ENCODE measurements at places on chromosomes 5 and 9.

GRCh38 chr9:69029535-69029934 is 6.0 kb upstream of the FXN start:
- no peak for DNase-seq

DNA sequence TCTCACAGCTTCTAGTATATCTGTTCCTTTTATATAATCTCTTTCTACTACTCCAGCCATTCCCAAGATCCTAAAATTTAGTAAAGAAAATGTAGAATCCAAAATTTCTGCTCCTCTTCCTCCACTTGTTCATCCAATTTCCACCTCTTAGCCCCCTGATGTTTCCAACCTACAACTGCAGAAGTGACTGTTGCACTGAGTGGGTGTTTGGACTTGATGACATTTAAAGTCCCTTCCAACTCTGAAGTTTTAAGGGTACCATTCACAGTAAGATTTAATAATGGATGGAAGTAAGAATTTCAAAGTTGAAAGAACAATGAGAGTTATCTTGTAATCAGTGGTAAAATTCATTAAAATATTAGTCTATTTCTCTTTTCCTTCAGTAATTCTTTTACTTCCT is 5.5 kb downstream of the DIAPH1 start:
- DNase-seq: no peak

- DNase-seq: no peak
These were observed 43.3 kb upstream of the TJP2 start for GRCh38 chr9:69130456-69131441.

DNA sequence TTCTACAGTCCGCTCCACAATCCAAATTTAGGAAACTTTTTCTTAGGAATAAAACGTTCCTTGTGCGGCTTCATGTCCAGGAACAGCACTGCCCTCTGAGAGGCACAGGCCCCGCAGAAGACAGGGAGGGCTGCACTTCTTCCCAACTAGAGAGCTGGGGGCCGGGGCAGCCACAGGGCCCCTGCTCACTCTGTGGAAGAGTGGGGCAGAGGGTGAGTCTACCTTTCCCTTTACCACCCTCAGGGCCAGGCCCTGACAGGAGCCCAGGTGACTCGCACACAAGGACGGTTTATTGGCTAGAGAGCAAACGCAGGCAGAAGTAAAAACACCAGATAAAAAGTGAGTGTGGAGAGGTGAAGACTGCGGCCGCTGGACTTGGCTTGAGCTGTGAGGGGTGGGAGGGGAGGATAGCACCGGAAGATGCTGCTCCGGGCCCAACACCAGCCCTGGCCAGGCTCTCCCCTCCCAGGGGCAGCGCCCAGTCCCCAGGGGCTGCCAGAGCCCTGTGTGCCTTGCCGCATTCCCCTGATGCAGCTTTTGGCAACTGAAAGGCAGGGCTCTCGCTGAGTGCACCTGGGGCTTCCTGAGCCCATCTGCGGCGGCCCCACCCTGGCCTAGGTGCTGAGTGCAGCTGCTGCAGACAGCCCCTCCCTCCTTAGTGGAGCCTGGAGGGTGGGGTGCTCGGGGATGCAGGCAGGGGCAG is 20.2 kb downstream of the SH3GLB2 start:
- no peak for DNase-seq

- no peak for DNase-seq
These were observed 1096.3 kb upstream of the DMAC1 start for GRCh38 chr9:8895861-8896224.

- no peak for DNase-seq
These were observed 806 bp downstream of the ZNF474 start for GRCh38 chr5:122130152-122130551.

DNA sequence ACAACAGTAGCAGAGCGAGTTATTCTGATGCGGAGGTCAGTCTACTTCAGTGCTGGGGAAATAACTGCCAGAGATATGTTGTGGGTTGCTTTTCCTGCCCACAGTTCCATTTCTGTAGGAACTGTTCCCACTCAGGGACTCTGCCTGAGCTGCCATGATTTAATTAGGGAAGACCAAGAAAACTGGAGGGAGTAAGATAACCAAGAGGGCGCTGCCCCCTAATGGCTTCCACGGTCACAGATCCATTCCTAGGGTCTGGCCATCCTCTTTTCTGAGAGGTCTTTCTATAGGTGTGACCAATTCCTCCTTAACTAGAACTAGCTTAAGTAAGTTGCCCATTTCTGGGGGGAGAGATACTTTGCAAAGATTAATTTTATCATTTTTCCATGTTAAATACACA is 125.9 kb downstream of the APBA1 start:
- no peak for DNase-seq

- no peak for DNase-seq
These were observed 38.4 kb upstream of the RECK start for GRCh38 chr9:35998333-35998732.

DNA sequence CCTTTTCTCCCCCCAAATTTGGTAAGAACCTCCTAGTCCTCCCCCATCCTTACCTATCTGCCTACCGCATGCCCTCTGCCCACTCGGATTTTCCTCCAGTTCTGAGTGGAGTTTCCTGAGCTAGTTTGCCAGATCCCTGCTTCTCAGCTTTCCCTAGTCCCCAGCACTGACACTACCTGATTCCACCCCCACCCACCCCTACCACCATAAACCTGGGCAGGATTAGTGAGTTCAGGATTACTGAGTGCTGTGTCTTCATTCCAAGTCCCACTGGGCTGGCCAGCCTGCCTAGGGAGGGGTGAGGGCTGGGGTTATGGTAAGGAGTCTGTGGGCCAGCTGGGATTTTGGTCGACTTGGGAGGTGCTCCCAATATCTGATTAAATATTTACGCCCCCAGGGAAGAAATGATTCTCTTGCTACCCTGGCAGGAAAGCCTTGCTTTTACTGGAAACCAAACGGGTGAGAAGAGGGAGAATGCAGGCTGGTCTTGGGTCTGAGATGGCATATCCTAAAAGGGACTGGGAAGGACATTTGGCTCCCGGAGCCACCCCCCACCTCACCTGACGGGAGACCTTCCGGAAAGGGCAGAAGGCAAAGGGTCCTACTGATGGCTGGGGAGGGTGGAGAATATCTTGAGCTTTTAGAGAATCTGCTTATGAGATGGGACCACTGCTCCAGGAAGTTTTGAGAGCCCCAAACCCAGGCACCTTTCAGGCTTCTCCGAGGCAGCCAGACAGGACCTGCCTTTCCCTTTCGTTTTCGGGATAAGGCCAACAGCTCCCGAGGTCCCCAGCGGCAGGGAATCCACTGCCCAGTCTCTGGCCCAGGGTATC is 3.7 kb downstream of the PITX1 start:
- no peak for DNase-seq

- no peak for DNase-seq
These were observed 149.7 kb downstream of the ENC1 start for GRCh38 chr5:74490814-74491213.

GRCh38 chr5:74016373-74016772 is 390.4 kb downstream of the ARHGEF28 start:
- no peak for DNase-seq

GRCh38 chr5:115559524-115559923 is 14.9 kb upstream of the FEM1C start:
- DNase-seq: no peak

GRCh38 chr9:27430750-27431535 is 93.1 kb upstream of the IFNK start:
- no peak for DNase-seq

DNA sequence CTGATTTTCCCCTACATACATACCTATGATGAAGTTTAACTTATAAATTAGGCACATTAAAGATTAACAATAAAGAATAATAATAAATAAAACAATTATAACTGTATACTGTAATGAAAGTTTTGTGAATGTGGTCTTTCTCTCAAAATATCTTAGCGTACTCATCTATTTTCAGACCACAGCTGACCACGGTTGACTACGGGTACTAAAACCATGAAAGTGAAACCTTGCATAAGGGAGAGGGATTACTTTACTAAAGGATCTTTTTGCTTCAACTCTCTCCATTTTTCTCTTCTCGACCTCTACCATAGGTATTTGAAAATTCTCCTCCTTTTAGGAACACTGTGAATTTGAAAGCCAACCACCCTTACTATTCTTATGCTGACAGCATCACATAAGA is 475.5 kb downstream of the CETN3 start:
- DNase-seq: no peak

DNA sequence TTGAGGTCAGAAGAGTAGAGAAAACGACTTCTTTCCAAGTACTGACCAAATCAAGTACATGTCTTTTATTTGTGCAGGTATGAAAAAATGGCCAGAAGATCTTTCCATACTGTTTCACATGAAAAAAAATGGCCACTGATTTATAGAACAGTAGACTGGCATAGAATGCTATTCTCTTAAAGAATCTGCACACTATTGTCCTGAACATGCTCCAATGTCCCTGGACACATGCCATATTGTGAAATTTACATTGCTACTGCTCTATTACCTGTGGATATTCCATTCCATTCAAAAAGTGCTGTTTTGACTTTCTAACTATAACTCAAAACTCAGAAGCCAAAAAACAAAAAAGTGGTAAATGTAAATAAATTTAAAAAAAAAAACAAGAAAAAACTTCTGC is 60.6 kb downstream of the FBXL17 start:
- no peak for DNase-seq

GRCh38 chr5:34707451-34708107 is 51.5 kb downstream of the RAI14 start:
- no peak for DNase-seq

DNA sequence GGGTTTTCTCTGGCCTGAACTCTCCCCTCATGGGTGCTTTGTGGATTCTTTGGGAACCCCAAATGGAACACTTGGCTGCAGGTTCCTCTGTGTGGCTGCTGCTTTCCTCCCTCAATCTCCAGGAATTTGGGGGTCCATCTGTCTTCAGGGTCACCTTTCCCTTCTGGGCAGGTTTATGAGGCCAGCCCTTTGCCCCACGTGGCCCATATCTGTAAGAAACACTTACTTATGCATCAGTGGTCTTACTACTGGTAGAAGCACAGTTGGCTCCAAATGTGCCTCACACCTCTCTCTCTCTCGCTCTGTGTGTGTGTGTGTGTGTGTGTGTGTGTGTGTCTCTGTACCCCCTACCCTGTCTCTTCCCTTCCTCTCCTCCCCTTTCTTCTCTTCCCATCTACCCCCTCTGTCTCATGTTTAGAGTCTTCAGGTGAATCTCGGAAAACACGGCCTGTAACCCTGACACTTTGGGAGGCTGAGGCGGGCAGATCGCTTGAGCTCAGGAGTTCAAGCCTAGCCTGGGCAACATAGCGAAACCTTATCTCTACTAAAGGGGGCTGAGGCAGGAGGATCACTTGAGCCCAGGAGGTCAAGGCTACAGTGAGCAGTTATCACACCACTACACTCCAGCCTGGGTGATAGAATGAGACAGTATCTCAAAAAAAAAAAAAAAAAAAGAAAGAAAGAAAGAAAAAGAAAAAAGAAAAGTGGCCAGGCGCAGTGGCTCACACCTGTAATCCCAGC is 26.8 kb downstream of the C5orf15 start:
- no peak for DNase-seq

DNA sequence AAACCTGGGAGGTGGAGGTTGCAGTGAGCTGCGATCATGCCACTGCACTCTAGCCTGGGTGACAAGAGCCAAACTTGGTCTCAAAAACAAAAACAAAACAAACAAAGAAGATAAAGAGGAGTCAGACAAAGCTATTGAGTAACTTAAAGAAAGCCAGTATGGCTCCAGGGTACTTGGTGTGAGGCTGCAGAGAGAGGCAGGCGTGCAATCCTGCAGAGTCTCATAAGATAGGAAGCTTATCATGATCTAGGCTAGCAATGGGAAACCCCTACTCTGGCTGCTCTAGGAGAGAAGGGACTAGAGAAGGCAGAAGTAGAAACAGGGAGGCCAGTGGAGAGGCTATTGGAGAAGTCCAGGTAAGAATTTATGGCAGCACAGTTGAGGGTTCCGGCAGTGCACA is 42.0 kb downstream of the ARRDC3 start:
- no peak for DNase-seq

GRCh38 chr9:81113453-81114124 is 575.8 kb downstream of the TLE1 start:
- DNase-seq: no peak

DNA sequence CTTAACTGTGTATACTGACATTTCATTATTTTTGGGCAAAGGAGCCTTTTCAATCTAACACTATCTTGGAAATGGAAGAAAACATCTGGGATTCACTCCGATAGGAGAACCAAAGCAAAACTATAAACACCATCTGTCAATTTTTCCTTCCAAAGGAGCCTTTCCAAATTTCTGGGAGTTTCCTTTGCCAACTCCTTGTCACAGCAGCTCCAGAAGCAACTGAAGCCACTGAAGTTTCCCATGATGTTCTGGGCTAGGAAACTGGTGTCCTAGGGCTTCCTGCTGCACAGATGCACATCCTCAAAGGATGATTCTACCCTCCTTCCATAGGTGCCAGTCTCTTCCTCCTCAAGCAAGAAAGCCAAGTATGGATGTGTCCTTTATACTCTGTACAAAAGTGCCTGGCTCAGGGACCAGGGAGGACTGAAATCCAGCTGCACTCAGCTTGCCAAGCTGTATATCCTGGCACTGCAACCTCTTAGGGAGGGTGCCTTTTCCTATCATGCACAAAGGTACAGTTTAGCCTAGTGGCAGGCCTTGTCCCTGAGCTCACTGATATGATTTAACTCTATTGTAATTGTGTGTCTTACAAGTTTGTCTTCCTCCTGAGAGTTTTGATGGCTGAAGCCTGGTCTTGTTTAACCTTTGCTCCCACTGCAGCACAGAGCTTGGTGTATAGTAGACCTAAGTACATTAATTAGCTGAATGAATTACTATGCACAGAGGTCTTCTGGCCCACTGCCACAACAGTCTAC is 8.4 kb upstream of the UBAP1 start:
- no peak for DNase-seq

GRCh38 chr5:132387640-132388117 is 18.2 kb downstream of the SLC22A5 start:
- DNase-seq: no peak
